Peyer's patch (tissue), 4 donors: ENCODE measurements at places on chromosomes 6 and 20. TPM values are rescaled to one million over a fixed set of nuclear protein-coding genes. Genes with fewer than 3 reads are reported as not detected.

GRCh38 chr6:147297124-147297523, 92.9 kb downstream of the STXBP5 start:
- DNase-seq, result no peak

DNA sequence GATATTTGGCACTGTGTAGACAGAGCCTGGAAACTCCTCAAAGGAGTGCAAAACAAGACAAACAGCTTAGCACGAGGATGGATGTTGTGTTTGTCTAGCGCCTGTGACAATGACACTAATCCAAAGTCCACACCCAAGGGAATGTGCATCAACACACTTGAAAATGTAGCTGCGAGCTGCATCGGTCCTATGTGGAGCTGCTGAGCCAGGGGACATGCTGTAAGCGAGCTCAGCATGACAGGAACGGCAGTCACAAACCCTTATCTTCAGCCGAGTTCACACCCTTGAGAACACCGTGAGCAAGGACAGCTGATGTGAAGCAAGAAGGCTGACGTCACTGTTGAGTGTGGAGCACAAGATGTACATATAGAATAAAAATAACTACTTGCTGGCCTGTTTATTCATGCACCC, 684.3 kb downstream of the QKI start:
- DNase-seq, result no peak

DNA sequence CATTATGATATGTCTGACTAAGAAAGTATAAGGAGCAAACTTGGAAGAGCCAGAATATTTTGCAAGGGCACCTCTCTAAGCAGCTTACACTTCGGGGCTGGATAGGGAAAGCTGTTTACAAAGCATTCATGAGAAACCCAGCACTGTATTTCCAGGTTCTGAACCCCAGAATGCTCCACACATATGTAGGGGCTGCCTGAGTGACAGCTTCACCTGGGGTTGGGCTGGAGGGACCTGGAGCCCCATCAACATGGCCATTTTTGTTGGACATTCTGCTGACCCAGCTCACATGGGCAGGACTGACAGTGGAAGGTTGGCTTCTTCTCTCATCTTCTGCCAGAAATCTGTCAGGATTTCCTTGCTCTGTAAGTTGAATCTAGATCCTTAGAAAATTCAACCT, 197.1 kb upstream of the SSTR4 start:
- DNase-seq, result no peak

GRCh38 chr6:74549746-74550145, 656.1 kb downstream of the COL12A1 start:
- DNase-seq, result no peak

- DNase-seq, result no peak
These were observed 130.0 kb downstream of the DLL1 start for GRCh38 chr6:170160628-170161611.

- peak; percentile 79 for DNase-seq
These were observed 32.6 kb upstream of the FAM83D start for GRCh38 chr20:38893565-38894090.

DNA sequence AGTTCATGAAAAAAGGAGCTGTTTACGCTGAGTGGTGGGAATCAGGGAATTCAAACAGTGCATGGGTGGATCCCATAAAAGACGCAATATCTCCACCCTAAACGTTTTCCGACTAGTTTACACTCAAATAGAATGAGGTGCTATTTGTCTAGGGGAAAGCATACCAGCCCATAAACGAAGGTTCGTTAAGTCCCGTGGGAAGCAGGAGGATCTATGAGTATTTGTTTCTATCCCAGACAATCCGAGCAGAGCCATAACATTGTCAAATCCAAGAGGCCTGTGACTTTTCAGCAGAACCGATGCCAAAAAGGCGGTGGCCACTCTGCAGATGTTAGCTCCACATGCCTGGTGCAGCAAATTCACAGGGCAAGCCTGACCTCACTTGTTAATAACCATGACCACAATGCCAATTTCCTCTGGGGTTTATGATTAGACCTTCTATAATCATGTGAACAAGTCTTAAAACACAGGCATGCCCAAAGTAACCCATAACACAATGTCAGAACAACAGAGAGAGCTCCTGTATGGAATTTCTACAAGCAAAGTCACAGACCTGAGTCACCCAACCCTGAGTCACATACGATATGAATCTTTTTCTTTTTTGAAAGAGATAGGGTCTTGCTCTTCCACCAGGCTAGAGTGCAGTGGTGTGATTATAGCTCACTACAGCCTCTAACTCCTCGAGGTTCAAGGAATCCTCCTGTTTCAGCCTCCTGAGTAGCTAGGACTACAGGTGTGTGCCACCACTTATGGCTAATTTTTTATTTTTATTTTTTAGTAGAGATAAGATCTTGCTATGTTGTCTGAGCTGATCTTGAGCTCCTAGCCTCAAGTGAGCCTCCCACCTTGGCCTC, 123.3 kb downstream of the KIF13A start:
- no peak for DNase-seq

DNA sequence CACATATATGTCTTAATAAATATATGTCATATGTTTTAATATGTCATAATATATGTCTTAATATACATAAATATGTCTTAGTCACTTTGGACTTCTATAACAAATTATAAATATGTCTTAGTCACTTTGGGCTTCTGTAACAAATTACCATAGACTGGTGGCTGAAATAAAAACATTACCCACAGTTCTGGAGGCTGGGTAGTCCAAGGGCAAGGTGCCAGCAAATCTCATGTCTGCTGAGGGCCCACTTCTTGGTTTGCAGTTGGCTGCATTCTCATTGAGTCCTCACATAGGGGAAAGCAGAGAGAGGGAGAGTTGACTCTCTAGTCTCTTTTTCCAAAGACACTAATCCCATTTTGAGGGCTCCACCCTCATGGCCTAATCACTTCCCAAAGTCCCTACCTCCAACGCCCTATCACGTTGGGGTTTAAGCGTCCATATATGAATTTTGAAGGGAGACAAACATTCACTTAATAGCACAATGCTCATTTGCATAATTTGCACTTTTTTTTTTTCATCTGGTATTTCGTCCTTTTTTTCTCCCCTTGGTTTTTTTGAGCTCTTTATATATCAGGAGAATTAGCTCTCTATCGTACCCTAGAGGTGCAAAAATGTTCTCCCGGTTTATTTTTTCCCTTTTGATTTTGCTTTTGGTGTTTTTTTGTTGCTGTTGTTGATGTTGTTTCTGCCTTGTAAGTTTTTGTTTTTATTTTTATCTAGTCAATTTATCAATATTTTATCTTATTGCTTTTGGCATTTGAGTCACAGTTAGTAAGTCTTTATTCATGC, 266.4 kb downstream of the PLCB1 start:
- DNase-seq, result no peak

- DNase-seq, result no peak
These were observed 47.5 kb downstream of the PHF3 start for GRCh38 chr6:63683071-63683603.

DNA sequence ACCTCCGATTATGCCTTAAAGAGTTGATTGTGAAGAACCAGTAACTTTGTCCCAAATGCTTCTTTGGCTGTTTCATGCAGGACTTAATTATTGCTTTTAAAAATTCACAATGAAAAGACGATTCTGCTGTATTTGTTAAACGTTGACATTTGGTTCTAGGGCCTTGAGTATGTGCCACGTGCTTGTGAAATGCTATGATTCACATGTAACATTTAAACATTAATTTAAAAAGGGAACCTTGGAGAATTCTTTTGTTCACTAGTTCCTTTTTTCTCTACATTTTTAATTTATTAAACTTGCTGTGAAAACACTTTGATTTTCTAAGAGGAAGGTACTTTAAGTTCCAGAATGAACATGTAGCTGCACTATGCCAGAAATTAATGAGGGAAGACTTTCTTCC, 9.5 kb downstream of the GZF1 start:
- no peak for DNase-seq

GRCh38 chr6:133553652-133554051, 312.5 kb downstream of the EYA4 start:
- DNase-seq, result no peak

DNA sequence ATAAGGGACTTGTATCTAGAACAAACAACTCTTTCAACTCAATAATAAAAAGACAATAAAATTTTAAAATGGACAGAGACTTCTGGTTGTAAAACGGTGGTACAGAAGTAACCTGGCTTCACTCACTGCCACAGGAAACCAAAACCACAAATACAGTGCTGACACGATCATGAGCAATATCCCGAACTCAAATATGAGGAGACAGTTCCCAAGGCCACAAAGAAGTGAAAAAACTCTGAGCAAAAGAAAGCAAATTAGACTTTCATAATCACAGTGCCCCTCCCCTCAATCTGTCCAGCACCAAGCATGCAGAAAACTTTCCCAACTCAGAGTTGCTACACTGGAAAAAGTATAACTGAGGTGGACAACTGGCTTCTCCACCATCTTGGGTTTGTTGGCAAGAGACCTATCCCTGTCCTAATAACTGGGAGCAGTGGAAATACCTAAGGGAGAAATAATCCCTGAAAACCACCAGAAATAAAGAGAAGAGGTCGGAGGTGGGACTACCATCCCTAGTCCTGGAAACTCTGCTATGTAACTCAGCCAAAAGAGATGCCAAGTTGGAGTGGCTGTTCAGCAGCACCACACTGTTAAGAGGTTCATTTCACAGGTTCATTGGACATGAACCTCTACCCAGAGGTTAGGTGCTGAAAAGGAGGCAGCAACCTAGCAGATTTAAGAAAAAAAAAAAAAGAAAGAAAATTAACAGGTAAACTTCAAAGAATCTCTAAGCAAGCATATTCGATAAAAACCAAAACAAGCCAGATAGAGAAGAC, 55.5 kb downstream of the REV3L start:
- no peak for DNase-seq

GRCh38 chr6:137724495-137725211, 142.4 kb upstream of the TNFAIP3 start:
- no peak for DNase-seq

- no peak for DNase-seq
These were observed 400.3 kb downstream of the TFAP2A start for GRCh38 chr6:10014557-10014956.

DNA sequence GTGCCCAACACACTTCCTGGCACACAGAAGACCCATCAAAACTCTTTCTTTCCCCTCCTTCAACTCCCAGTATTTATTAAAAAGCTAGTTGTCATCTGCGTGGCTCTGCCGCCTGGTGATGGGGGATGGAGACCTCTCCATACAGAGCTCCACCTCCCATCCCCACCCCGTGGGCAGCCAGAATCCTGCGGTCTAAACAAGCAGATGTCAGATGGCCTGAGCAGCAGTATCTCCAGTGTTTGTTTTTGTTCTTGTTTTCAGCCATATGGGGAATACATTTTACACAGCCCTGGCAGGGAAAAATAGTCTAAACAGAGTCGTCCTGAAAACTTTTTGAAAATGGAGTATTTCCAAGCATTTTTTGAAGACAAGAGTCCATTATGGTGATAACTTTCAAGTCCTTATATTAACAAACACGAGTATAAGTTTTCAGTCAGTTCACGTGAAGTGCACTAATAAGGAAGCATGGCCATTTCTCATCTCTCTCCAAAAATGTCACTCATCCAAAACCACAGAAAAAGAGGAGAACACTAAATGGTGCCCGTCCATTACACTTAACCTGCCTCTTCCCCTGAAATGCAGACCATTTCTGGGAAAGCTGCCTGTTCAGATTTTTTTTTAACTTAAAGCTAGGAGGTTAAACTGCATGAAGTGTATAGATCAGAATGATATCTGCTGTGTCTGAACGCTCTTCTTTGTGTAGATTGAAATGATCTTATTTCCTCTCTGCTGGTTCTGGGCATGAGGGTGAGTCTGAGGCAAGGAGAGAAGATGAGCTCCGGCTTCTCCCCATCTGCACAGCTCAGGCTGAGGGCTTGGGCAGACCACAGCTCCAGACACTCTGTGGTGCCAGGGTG, 91.0 kb downstream of the TCP11 start:
- DNase-seq, result peak; percentile 57

DNA sequence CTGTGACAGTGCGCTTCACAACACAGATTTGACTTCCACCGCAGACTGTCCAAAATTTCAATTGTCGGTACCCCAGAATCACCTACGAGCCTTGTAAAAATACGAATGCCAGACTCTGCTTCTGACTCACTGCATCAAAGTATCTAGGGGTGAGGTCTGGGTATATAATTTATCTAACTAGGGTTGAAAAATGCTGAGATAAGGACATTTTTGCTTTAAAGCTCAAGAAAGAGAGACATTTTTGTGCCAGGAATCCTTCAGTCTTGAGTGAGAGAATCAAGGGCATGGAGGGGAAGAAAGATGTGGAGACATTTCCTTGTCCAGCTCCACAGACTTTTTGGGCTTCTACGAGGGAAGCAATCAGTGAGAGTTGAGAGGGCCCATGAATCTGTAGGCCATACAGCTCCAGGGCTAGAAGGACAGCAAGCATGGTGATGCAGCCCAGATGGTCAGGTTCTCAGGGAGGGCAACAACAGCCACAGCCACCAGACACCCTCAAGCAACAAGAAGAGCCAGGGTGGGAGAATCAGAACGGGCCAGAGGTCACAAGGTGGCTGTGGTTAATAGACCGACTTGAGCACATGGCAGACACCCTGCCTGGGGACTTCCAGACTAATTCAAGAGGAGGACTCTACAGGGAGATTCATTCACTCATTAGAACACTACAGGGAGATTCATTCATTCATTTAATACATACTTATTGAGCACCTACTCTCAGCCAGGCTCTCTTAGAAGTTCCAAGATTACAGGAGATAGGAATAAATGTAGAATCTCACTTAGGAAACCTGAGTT, 211.1 kb upstream of the PRDM1 start:
- no peak for DNase-seq

DNA sequence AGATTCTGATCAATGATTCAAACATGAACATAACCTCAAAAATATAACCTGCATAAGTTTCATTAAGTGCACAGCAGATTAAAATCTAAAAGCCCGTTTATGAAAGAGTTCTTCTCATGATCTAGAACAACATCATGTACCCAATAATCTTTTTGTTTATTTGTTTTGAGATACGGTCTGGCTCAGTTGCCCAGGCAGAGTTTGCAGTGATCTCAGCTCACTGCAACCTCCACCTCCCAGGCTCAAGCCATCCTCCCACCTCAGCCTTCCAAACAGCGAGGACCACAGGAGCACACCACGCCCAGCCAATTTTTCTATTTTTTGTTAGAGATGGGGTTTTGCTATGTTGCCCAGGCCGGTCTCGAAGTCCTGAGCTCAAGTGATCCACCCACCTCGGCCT, 149.7 kb downstream of the CDK19 start:
- no peak for DNase-seq

Gene CST5
- total RNA-seq, result not detected

Gene GLP1R
- total RNA-seq, result 0.67 TPM

Gene EPHA7
- 6.6 TPM for total RNA-seq

Gene TFAP2A
- total RNA-seq, result not detected

Gene BMP2
- 29.8 TPM for total RNA-seq
